ENCODE measurements at places on chromosomes 13 and 19. TPM values are rescaled to one million over a fixed set of nuclear protein-coding genes. Genes with fewer than 3 reads are reported as not detected.

The FBXO46 gene
- 35.1 TPM for total RNA-seq

The HCN2 gene
- 1.1 TPM for total RNA-seq

The ERICH4 gene
- not detected for total RNA-seq

- no peak overlapping the region for H3K4me3 ChIP-seq
- DNase-seq, result no peak
- peaks cover 31% of the 10 kb centered on the region for H3K27me3 ChIP-seq
Observed at GRCh38 chr13:50170447-50171037, 155.3 kb downstream of the KCNRG start.

DNA sequence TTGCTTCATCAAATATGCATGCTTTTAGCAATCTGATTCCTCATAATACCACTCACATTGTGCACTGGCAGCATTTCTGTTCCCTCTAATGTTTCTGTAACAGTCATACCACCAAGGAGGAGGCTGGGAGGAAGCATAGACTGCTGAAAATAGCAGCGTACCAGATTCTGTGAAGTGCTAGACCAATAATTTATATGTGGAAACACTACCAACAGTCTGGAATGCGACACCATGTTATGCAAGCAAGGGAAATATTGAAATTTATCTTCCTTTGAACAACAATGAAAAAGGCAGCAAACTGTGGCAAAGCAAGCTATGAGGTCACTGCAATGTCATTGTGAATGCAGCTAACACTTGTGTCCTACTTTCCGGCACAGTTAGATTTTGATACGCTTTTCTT is 1388.0 kb downstream of the EFNB2 start:
- no peak overlapping the region for H3K4me3 ChIP-seq
- no peak overlapping the region for H3K27ac ChIP-seq
- H3K36me3 ChIP-seq, result no peaks in the 10 kb centered on the region
- no peak for DNase-seq
- H3K4me1 ChIP-seq, result no peaks in the 10 kb centered on the region
- no peaks in the 10 kb centered on the region for H3K27me3 ChIP-seq

DNA sequence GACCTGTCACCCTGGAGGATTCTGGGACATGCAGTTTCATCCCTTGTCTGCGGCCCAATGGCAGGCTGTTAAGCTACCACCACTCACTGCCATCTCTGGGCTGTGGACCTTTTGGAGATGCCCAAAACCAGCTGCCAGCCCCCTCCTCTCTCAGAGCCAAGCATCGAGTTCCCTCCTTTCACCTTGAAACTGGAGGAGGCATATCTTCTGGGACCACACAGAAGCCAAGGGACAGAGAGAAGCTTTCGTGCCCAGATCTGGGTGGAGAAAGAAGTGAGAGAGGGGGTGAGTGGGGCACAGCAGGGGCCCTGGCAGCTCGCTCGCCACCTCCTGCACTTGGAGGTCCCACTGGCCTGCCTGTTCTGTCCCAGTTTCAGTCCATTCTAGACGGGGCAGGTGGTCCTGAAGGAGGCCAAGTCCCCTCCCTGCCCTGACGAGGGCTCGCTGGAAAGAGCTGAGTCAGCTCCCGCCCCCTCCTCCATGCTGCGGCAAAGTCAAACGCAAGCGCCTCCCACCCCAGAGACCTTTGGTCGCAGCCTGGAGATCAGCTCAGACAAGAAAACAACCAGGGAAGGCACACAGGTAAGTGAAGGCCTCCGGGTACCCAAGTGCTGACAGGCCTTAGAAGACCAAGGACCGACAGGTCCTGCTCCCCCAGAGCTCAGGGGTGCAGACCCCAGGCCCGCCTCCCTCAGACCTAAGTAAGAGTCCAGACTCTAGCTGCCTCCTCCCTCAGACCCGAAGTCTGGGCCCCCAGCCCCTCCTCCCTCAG is 3.8 kb downstream of the BCAT2 start:
- H3K36me3 ChIP-seq, result peaks cover 5% of the 10 kb centered on the region
- H3K4me3 ChIP-seq, result no peak overlapping the region
- H3K27me3 ChIP-seq, result peaks cover 2% of the 10 kb centered on the region
- peaks cover 23% of the 10 kb centered on the region for H3K4me1 ChIP-seq
- no peak overlapping the region for H3K27ac ChIP-seq
- DNase-seq, result no peak

DNA sequence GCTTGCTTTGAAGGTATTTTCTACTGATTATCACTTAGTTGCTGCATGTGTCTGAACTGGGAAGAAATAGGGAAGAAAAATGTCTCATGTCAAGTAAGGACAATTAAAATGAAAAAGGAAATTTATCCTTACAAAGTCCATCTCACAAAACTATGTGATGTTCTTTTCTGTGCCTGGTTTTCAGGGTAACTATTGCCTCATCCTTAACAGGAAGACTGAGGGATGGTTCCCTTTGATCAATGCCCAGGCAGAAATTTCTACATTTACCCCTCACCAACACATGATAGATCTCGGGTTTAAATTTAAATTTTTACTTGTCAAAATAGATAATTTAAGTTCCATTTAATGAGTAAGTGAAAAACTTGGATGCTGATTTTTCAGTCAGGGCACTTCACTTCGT is 3.9 kb upstream of the FOXO1 start:
- H3K36me3 ChIP-seq, result peaks cover 4% of the 10 kb centered on the region
- peaks cover 38% of the 10 kb centered on the region for H3K4me1 ChIP-seq
- H3K27ac ChIP-seq, result no peak overlapping the region
- no peak for DNase-seq
- peaks cover 2% of the 10 kb centered on the region for H3K27me3 ChIP-seq
- no peak overlapping the region for H3K4me3 ChIP-seq

GRCh38 chr19:2180881-2181632 is 17.3 kb downstream of the DOT1L start:
- peaks cover 9% of the 10 kb centered on the region for H3K4me1 ChIP-seq
- no peaks in the 10 kb centered on the region for H3K27me3 ChIP-seq

DNA sequence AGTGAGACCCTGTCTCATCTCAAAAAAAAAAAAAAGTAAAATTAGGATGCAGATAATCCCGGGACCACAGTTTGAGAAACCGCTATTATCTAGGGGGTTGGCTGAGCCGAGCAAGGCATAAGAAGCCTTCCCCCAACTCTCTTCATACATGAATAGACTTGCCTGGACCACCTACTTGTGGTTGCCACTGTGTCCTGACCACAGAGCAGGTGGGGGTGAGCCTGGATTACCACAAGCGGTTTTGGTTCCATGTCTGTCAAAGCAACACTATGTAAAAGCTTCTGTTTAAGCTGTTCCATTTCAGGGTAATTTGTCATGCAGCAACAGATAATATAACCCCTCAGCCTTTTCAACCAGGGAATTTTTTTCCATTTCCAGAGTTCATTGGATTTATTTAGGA is 3.3 kb upstream of the NAPA start:
- H3K27ac ChIP-seq, result peak overlapping the region; percentile 79
- H3K27me3 ChIP-seq, result peaks cover 7% of the 10 kb centered on the region
- H3K4me3 ChIP-seq, result peak overlapping the region; percentile 50

- no peaks in the 10 kb centered on the region for H3K27me3 ChIP-seq
- no peak overlapping the region for H3K4me3 ChIP-seq
- no peak for DNase-seq
- H3K27ac ChIP-seq, result peak overlapping the region; percentile 63
- no peaks in the 10 kb centered on the region for H3K36me3 ChIP-seq
- H3K4me1 ChIP-seq, result peaks cover 32% of the 10 kb centered on the region
Observed at GRCh38 chr19:4077007-4077374, 10.3 kb upstream of the ZBTB7A start.

DNA sequence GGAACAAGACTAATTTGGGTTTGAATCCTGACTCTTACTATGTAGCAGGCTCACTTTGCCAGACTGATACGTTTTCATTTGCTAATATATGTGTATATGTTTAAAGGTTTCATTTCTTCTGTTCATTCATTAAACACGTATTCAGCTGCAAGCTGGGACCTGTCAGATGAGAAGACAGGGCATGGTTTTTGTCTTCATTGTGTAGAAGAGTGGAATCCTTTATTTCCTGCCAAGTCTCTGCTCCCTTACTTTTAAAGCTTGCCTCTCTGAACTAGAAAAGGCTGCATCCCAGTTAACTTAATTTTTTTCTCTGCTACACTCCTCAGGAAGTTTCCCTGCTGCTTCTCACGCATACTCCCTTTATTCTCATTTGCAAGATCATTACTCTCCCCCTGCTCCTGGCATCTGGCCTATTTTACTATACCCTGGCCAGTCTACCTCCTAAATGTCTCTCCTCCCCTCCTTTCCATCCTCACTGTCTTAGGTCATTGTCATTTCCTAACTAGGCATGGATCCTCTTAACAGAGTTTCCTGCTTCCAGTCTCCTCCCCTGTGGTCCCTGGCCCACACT is 141.0 kb upstream of the TMTC4 start:
- no peak for DNase-seq
- H3K4me1 ChIP-seq, result no peaks in the 10 kb centered on the region
- H3K4me3 ChIP-seq, result no peak overlapping the region
- no peaks in the 10 kb centered on the region for H3K36me3 ChIP-seq
- H3K27me3 ChIP-seq, result no peaks in the 10 kb centered on the region
- H3K27ac ChIP-seq, result no peak overlapping the region

GRCh38 chr13:46720189-46720588 is 76.8 kb downstream of the ESD start:
- H3K27ac ChIP-seq, result no peak overlapping the region
- no peak overlapping the region for H3K4me3 ChIP-seq
- peaks cover 5% of the 10 kb centered on the region for H3K4me1 ChIP-seq
- H3K27me3 ChIP-seq, result no peaks in the 10 kb centered on the region
- DNase-seq, result no peak
- H3K36me3 ChIP-seq, result peaks cover 35% of the 10 kb centered on the region

- H3K27ac ChIP-seq, result no peak overlapping the region
- H3K4me3 ChIP-seq, result no peak overlapping the region
- no peaks in the 10 kb centered on the region for H3K4me1 ChIP-seq
- H3K27me3 ChIP-seq, result no peaks in the 10 kb centered on the region
- no peak for DNase-seq
Observed at GRCh38 chr19:30743011-30743410, 370.8 kb downstream of the ZNF536 start.

- no peak for DNase-seq
- no peaks in the 10 kb centered on the region for H3K27me3 ChIP-seq
- H3K36me3 ChIP-seq, result peaks cover 44% of the 10 kb centered on the region
- H3K27ac ChIP-seq, result no peak overlapping the region
Observed at GRCh38 chr19:2116507-2116906, 19.8 kb downstream of the IZUMO4 start.

DNA sequence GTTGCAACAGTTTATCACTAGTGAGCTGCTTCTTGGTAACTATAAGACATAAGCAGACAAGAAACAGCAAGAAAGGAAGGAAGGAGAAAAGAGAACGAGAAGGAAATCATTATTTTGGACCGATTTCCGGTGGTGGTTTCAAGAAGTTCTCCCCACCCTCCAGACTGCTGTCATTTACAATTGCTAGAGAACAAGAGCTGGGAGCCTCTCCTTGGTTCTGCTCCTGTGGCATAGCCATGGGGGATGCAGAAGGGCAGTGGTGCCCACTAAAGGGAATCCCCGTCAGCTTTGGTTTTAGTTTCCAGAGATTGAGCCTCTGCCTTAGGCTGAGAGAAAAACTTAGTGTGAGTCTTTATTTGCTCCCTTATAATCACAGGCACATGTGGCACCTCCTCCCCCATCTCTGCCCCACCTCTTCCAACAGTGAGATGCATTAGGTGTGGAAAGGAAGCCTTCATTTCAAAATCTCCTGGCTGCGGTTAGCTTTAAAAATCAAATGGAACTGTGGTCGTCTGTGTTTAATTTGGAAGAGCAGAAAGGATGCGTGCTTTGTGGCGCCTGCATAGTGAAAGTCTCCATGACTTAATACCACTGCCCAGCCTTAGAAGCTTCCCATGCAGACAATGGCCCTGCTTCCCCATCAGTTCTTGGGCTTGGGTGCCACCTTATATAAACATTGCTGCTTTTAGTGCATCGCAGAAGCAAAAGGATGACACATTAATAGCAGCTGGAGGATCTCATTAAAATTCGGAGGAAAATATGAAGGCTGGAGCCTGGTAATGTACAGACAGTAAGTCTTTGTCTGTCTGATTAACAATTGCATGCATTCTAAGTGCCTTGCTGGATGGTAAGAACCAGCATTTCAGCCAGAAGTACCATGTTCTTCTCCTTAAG is 25.0 kb downstream of the LRCH1 start:
- H3K27me3 ChIP-seq, result peaks cover 2% of the 10 kb centered on the region
- H3K27ac ChIP-seq, result peak overlapping the region; percentile 68
- peaks cover 6% of the 10 kb centered on the region for H3K36me3 ChIP-seq
- peaks cover 55% of the 10 kb centered on the region for H3K4me1 ChIP-seq
- peak overlapping the region; percentile 6 for H3K4me3 ChIP-seq

DNA sequence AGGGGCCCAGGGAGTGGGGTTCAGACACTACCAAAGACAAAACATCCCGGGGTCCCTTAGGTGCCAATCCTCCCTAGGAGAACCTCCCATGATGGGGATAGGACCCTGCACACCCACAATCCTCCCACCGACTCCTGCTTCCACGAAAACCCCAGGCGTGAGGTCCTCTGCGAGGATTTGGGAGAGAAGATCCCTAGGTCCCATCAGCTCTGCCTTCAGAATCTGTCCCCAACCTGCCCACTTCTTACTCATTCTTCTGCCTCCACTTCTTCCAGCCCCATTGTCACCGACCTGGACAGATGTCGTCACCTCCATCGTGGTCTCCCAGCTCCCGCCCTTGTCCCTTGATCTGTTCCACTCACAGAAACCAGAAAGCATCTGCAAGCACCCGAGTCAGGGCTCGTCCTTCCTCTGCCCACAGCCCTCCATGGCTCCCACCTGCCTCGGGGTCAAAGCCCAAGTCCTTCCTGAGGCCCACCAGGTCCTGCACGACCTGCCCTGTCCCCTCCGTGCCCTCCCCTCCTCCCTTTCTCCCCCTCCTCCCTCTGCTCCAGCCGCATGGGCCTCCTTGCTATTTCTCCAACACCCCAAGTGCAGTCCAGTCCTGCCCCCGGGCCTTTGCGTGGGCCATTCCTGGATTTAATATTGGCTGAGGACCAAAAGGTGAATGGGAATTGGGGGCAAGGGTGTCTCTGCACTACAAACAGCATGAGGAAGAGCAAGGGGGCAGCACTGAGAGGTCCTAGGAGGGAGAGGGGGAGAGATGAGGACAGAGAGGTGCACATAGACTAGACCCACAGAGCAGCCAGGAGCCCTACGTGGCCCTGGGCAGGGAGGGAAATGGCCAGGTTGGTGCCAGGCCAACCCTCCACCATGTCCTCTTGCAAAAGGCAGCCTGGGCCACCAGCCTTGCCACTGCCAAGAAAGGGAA is 51.3 kb downstream of the PTPRS start:
- no peaks in the 10 kb centered on the region for H3K36me3 ChIP-seq
- H3K27me3 ChIP-seq, result peaks cover 11% of the 10 kb centered on the region
- no peak overlapping the region for H3K27ac ChIP-seq
- DNase-seq, result no peak

DNA sequence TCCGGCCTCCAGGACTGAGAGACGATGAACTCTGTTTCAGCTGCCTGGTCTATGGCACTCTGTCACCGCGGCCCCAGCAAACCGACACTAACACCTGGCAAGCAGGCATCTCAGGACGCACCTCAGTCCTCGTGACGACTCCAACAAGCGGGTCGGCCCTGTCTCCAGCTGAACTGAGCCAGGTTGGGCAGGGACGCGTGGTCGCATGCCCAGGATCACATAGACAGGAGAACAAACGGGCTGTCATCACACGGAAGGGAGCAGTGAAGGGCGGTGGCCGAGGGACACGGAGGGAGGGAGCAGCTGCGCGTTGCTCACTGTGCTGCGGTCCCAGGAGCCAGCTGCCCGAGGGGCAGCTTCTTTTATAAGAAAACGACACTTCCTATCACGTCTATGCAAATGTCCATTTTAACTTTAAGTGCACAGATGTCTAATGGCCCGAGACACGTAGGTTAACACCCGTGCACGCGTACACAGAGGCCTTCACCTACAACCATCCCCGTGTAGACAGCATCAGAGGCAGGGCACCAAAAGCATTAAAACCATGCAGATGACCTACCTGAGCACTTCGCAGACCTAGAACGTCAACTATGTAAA is 8.9 kb downstream of the SGTA start:
- no peaks in the 10 kb centered on the region for H3K27me3 ChIP-seq
- peaks cover 15% of the 10 kb centered on the region for H3K36me3 ChIP-seq
- no peak for DNase-seq
- no peak overlapping the region for H3K4me3 ChIP-seq

All from activated T-helper 1 cell treated with anti-CD3 and anti-CD28 coated beads, Interleukin-12 subunit alpha, Interleukin-12 subunit beta, Interleukin-2, Interleukin-4 antibody, amounts not matched to agents 30 ng/mL and 10 ng/mL and 1 ng/mL, durations not matched to agents 14 hours and 24 hours and 36 hours (primary cell).